SJSA1 (cell line): ENCODE measurements at places on chromosomes 3 and 15. TPM values are rescaled to one million over a fixed set of nuclear protein-coding genes. Genes with fewer than 3 reads are reported as not detected.

ITGA11 gene
- 0.34 and 2.0 TPM in 2 replicates for total RNA-seq

CCDC39 gene
- total RNA-seq: not detected in 2 replicates

CFAP100 gene
- total RNA-seq: not detected in 2 replicates

NMB gene
- 1.7 TPM in 1 of 2 replicates, not detected in the other for total RNA-seq

ADAMTS9 gene
- total RNA-seq: 4.0 and 5.6 TPM in 2 replicates

RPP14 gene
- 14.9 and 23.0 TPM in 2 replicates for total RNA-seq

COL6A6 gene
- total RNA-seq: not detected in 2 replicates

ADIPOQ gene
- not detected in 2 replicates for total RNA-seq

GOLGA6L10 gene
- 0.19 and 0.34 TPM in 2 replicates for total RNA-seq

CKMT1B gene
- not detected in 2 replicates for total RNA-seq

ACSBG1 gene
- not detected in 2 replicates for total RNA-seq

CP gene
- total RNA-seq: 1.7 TPM in 1 of 2 replicates, not detected in the other

MME gene
- total RNA-seq: 8.9 and 19.1 TPM in 2 replicates

LIPC gene
- 1.1 and 2.2 TPM in 2 replicates for total RNA-seq

PLSCR2 gene
- not detected in 2 replicates for total RNA-seq

EPHA3 gene
- 0.03 TPM in 1 of 2 replicates, not detected in the other for total RNA-seq

CTXND1 gene
- total RNA-seq: not detected in 2 replicates

MST1R gene
- not detected in 2 replicates for total RNA-seq

TMEM42 gene
- 3.8 and 4.8 TPM in 2 replicates for total RNA-seq

RLBP1 gene
- 0.16 TPM in 1 of 2 replicates, not detected in the other for total RNA-seq

SEMA3G gene
- 0.13 TPM in 1 of 2 replicates, not detected in the other for total RNA-seq

GRCh38 chr3:181454451-181455027 lies 257.2 kb upstream of the SOX2 start:
- DNase-seq: peak; percentile 51

- peak; percentile 69 for DNase-seq
Measured at GRCh38 chr3:149621218-149622005, 36.4 kb downstream of the WWTR1 start.

DNA sequence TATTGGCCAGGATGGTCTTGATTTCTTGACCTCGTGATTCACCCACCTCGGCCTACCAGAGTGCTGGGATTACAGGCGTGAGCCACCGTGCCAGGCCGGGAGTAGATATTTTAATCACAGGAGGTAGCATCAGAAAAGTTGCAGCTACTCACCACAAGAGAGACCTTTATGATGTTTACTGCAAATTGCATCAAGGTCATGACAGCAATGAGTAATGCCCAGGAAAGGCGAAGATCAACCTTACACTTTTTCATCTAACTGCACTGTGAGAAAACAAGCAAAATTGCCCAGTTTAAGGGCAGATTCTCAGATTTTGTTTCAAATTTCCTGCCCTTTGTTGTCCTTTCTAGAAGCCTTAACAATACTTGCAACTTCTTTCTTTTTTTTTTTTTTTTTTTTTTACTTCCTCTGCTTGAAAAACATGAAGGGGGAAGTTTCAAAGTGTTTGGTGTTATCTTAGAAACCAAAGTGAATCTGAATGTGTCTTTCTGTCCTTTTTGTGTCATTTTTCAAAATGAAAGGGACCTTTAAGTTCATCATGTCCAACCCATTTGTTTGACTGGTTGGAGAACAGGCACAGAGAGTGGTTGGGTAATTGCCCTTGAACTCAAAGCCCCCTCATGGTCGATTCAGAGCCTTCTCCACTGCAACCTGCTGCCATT lies 25.0 kb downstream of the TGFBR2 start:
- DNase-seq: no peak

DNA sequence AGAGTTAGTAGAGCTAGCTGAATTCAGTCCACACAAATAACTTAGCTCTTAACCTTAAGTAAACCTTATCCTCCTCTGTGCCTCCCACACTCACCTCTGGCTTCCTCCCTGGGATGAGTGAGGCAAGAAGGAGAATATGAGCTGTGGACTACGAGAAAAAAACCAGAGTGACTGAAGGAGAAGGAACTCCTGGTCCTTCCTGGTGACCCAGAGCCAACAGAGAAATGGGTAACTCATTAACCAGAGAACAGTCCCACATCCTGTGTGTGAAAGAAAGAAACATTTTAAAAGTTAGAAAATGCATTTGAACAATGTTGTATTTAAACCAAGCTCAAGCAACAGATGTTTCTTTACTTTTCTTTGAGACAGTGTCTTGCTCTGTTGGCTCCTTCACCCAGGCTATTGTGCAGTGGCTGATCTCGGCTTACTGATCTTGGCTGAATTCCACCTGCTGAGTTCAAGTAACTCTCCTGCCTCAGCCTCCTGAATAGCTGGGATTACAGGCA lies 27.5 kb upstream of the FAM81A start:
- no peak for DNase-seq

DNA sequence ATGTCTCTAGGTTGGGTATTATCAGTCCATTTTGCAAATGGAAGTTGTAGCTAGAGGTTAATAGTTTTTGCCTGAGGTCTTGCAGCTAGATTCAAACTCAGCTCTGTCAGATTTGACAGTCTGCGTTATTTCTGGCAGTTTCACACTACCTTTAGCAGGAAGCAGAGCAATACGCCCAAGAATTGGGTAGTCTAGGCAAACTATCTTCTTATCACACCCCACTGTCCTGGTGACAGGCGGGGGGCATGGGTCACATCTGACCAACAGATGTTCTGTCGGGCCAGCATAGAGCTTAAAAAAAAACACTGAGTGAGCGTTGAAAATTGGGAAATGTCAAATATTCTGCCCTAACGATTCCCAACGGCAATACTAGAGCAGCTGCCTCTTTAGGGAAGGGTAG lies 5.7 kb downstream of the GPR160 start:
- no peak for DNase-seq

- no peak for DNase-seq
Measured at GRCh38 chr3:46705751-46706552, 4.8 kb downstream of the TMIE start.

- no peak for DNase-seq
Measured at GRCh38 chr3:66380200-66380932, 120.5 kb downstream of the LRIG1 start.

GRCh38 chr3:71478568-71478967 lies 105.0 kb downstream of the FOXP1 start:
- no peak for DNase-seq

GRCh38 chr15:91849749-91850161 lies 3.8 kb upstream of the SLCO3A1 start:
- no peak for DNase-seq

GRCh38 chr3:177193688-177194268 lies 3.5 kb downstream of the TBL1XR1 start:
- no peak for DNase-seq

- DNase-seq: no peak
Measured at GRCh38 chr3:195139876-195140240, 131.1 kb downstream of the XXYLT1 start.

GRCh38 chr15:42392309-42393024 lies 33.2 kb downstream of the CAPN3 start:
- DNase-seq: no peak

DNA sequence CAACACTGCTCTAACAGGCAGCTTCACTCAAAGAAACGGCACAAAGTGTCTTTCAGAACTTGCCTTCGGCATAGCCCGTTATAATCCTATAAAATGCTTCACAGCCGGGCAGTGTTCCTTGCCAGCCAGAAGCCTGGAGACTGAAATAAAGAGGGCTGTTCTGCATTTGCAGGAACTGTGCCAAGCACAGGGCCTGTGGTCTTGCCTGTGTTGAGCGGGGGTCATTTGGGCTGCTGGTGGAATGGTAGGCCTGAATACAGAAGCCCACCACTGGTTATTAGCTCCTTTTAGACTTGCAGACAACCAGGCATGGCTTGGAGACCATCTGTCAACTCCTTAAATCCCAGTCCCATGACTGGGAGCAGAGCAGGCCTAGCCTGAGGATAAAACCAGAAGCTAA lies 4.7 kb upstream of the ARHGEF3 start:
- DNase-seq: no peak

DNA sequence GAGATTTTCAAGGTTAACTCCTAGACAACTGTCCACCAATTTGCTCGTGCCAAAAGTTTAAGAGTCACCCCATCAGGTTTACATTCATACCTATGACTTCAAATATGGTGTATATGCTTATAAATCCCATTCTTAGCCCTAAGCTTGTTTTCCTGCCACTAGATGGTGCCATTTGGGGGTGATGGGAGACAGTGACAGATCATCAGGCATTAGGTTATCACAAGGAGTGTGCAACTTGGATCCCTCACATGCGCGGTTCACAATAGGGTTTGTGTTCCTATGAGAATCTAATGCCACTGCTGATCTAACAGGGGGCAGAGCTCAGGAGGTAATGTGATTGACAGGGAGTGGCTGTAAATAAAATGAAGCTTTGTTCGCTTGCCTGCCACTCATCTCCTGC lies 182.7 kb downstream of the CNTN6 start:
- DNase-seq: no peak

GRCh38 chr15:93524432-93524831 lies 435.4 kb upstream of the RGMA start:
- DNase-seq: no peak

GRCh38 chr15:92605225-92605944 lies 50.2 kb downstream of the FAM174B start:
- no peak for DNase-seq

- DNase-seq: no peak
Measured at GRCh38 chr3:30170681-30171438, 435.5 kb upstream of the TGFBR2 start.

- no peak for DNase-seq
Measured at GRCh38 chr3:42300013-42300412, 34.0 kb upstream of the CCK start.

DNA sequence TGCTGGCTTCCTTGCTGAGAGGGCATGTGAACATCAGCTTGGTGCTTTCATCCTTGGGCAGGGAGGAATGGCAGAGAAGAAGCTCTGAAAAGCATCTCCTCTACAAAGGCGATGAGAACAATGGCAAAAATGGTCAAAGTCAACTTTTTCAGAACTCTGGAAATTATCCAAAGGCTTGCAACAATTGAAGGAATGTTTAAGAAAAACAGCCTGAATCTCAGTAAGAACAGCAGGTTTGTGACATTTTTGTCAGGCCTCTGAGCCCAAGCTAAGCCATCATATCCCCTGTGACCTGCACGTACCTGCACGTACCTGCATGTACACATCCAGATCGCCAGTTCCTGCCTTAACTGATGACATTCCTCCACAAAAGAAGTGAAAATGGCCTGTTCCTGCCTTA lies 51.8 kb downstream of the ONECUT1 start:
- no peak for DNase-seq

GRCh38 chr15:42056934-42057798 lies 36.3 kb upstream of the PLA2G4E start:
- DNase-seq: peak; percentile 63

- DNase-seq: no peak
Measured at GRCh38 chr3:43413676-43414368, 127.5 kb downstream of the SNRK start.

- peak; percentile 43 for DNase-seq
Measured at GRCh38 chr3:122458992-122459391, 43.1 kb upstream of the WDR5B start.

DNA sequence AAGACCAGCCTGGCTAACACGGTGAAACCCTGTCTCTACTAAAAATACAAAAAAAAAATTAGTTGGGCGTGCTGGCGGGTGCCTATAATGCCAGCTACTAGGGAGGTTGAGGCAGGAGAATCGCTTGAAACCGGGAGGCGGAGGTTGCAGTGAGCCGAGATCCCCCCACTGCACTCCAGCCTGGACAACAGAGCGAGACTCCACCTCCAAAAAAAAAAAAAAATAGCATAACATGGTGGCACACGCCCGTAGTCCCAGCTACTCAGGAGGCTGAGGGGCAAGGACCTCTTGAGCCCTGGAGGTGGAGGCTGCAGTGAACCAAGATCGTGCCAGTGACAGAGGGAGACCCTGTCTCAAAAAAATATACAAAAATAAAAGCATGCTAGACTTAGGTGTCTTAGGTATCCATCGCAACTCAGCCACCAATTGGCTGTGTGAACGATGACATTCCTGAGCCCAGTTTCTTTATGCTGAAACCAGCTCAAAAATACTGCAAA lies 6.2 kb downstream of the PLCH1 start:
- no peak for DNase-seq

DNA sequence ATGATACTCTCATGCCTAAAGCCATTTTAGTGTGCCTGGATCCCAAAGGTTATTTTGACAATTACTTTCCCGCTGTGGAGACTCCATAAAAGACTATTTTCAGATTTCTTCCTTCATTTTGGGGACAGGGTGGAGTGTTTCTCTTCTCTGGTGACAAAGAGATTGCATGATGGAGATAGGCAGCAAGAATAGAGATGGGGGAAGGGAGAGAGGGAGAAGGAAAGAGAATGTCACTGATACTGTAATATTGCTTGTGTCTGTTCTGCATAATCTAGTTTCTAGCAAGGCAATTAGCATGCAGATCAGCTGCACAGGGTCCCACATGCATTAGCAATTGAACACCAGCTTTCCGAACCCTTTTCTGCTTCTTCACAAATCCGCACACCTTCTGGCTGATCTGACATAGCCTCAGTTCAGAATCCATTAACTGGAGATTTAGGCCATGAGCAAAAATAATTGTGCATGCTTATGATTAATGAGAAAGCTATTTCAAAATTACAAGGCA lies 222.4 kb downstream of the OXSM start:
- DNase-seq: no peak

DNA sequence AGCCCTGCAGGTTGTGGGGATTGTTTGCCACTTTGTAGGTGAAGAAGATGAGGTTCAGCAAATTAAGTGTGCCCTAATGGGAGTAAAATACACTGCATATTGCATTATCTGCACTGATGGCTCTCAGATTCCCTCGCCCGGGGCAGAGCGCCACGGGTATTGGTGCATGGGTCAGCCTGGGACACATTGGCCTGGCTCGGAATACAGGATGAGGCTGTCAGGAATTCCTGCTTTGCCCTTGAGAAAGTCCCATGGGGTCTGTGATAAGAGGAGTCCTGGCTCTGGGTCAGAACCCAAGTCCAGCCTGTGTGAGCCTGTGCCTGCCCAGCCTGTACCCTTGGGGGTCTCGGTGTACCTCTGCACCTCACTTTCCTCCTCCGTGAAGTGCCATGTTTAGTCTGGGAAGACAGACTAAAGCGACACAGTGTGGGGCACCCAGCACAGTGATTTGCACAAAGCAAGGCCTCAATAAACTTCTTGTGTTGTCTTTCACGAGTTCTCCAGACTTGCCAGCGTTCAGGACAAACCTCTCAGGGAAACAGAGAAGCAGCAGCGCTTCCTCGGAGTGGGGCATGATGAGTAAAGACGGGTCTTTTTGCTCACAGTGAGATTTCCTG lies 107.6 kb downstream of the LRRK1 start:
- DNase-seq: no peak

DNA sequence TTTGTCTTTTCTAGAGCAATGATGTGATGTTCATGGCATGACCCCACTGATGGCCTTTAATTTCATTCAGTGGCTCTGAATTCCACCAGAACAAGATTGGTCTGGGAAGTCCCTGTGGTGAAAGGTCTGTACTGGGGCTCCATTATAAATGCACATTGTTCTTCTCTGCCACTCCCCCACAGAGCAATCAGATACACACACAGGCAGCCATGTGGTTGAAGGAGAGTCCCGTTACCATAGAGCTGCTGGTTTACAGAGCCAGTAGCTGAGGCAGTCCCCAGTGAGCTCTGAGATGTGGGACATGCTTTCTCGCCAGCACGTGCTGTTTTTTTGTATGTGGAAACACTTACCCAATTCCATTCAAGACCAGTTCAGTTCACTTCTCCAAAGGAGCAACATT lies 172.7 kb upstream of the TRIM42 start:
- no peak for DNase-seq
